ENCODE measurements at places on chromosomes 6 and 20.

DNA sequence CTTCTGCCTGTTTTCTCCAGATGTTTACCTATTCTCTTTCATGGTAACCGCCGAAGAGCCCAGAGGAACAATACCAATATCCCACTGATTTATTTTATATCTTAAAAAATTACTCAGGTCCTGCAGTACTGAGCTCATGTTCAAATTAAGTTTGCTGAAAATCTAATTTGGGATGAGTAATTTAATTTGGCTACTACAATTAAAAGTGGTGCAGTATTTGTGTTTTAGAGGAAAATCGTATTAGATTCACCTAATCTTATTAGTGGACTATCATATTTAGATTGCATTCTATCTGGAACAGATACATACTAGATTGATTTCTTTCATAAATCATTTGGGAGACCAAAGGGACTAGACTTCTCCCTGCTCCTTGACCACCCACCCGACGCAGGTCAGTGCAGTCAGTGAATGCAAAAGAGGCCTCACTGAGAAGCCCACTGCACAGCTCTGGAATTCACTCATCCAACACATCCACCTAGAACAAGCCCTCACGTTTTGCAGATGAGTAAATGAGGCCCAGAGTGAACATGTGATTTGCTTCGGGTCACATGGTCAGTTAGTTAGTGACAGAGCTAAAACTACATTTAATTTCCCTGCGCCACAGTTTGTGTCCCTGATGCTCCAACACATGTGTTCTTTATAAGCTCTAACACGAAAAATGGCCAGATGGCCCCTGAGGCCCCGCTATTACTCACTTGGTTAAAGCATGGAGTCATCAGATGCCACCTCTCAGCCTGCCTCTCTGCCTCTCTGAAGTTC is 101.8 kb downstream of the TRERF1 start:
- DNase-seq: peak; percentile 62

DNA sequence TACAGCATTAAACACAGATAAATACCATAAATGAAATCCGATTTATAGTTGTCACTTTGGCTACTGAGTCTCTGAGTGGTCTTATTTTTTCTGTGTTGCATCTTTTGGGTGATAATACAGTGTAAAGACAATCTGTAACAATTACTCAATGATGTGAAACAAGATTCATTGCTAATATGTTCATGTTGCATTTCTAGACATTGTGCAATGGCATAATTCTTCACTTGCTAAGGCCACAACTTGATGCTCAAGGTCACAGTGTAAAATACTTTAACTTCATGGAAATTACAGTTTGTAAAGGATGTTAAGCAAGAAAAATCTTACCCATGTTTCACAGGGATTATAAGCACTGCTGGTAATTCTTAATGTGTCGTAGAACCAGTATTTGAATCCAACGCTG is 74.9 kb upstream of the SMLR1 start:
- DNase-seq: no peak

DNA sequence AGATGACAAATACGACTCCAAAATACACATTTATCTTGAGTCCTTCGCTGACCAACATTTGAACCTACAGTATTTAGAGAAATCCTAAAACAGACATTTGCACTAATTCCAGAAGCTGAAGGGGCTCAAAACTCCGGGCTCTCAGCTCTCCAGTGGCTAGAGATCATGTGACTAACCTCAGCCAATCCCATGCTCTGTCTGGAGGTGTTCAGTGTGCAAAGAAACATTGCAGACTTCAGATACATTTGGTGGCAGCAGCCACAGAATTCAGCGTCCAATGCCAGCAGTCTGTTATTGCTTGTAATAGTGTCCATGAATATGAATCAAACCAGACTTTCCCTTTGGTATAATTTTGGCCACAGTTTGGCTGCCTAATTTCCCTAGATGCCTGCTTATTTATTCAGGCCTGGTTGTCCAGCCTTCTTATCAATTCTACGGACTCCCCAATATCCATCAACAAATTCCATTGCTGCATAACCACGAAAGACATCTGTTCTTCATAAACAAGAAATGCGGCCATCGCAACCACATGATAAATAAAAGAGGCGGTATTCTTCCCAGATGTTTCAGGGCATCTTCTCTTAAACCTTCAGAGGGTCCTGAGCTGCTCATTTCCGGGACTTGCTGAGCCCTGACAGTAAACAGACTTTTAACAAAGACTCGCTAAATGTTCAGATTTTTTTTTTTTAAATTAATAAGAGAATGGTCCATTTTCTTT is 14.5 kb upstream of the CYP24A1 start:
- DNase-seq: no peak

- DNase-seq: no peak
These were observed 6.3 kb upstream of the RGL2 start for GRCh38 chr6:33305052-33305451.

GRCh38 chr6:6803180-6803977 is 214.9 kb downstream of the LY86 start:
- no peak for DNase-seq

- no peak for DNase-seq
These were observed 196.8 kb upstream of the HSF2 start for GRCh38 chr6:122202576-122203137.

DNA sequence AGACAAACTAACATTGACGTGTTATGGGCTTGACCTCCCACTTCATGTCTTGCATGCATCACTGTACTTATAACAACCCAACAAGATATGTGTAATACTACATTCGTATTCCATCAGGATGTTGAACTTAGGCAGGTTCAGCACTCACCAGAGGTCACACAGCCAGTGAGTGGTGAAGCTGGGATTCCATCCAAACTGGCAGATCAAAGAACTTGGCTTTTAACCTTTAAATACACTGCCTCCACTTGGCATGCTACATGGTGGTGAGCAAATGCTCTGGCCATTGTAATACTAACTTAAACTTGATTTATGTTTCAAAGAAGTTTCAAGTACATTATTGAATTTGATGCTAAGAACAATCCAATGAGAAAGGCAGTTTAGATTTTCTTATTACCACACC is 10.7 kb upstream of the HDDC2 start:
- no peak for DNase-seq

- no peak for DNase-seq
These were observed 65.1 kb upstream of the PLEKHG1 start for GRCh38 chr6:150534553-150534952.

DNA sequence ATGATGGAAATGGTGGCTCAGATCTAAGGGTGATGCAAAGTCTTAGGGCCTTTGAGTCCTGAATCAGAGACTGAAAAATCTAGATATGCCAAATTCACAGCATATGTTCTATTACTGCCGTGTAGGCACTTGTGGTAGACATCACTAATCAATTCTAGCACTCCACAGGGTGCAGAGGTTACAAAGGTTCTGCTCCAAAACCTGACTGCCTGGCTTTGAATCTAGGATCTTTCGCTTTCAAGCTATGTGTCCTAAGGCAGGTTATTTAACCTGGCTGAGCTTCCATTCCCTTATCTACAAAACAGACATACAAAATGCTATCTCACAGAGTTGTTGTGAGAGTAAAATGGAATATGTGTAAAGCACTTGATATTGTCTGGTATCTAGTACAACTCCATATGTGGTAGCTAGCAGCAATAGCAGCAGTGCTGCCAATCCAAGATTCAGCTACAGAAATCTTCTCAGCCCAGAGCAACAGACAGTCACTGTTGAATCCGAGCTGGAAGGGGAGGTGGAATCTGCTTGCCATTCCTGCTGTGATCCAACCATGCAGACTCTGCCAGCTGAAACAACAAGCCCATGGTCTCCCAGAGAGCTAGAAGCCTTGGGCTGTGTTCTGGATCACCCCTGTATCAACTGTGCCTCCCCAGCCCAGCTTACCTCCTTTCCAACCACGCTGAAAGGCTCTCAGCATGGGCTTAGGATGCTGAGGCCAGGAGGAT is 206.9 kb downstream of the TFAP2C start:
- DNase-seq: no peak

- DNase-seq: no peak
These were observed 25.1 kb upstream of the SLC17A3 start for GRCh38 chr6:25899123-25899522.

DNA sequence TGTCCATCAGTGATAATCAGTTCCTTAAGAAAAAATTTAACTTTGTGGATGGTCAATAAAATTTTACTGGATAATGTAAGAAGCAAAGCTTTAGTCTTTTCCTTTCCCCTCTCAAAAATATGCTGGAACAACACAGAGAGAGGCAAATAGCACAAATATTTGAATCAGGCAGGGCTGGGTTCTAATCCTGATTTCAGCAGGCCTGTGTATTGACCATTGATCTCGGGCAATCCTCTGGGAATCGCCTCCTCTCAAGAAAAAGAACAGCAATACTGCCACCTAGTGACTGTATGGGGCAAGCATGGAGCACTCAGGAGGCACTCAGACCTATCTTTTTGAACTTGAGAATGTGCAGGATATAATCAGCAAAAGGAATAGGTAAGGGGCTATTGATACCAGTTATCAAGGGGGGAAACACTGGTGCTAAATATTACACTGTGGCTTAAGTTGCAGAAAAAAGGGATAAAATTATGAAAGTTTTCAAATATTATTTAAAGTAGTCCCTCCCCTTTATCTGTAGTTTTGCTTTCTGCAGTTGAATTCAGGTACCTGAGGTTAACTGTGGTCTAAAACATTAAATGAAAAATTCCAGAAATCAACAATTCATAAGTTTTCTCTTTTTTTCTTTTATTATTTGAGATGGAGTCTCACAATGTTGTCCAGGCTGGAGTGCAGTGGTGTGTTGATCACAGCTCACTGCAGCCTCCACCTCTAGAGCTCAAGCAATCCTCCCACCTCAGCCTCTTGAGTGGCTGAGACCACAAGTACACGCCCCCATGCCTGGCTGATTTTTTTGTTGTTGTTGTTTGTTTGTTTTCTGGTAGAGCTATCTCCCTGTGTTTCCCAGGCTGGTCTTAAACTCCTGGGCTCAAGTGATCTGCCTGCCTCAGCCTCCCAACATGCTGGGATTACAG is 91.8 kb upstream of the NHSL1 start:
- peak; percentile 43 for DNase-seq

DNA sequence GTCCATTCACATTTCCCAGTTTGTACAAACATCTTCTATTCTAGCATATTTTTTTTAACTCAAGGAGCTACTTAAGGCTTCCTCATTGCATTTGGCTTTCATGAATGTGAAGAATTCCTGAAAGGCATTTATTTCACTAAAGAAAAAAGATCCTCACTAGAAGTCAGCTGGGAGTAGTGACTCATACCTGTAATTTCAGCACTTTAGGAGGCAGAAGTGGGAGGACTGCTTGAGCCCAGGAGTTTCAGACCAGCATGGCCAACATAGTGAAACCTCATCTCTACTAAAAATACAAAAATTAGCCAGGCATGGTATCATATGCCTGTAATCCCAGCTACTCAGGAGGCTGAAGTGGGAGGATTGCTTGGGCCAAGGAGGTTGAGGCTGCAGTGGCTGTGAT is 30.9 kb upstream of the XRN2 start:
- DNase-seq: no peak
